ENCODE measurements at places on chromosomes 7 and 10.

DNA sequence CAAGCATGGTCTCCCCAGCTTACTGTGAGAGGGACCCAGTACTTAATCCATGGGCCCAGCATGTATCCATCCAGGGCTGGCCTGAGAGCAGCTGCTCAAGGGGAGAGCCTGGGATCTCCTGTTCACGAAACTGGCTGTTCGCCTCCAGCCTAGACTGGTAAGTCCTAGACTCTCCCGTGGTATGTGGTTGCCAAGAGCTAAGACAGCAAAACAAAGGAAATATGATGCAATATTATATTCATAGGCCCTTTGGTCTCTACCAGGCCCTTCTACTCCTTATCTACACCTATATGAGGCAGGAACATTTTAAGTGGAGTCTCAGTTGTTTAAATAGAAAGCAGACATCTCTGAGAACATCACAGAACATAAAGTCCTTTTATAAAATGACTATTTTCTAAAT lies 28.9 kb upstream of the STK17A start:
- DNase-seq: no peak

- no peak for DNase-seq
Measured at GRCh38 chr7:135957627-135958026, 19.5 kb downstream of the MTPN start.

- DNase-seq: no peak
Measured at GRCh38 chr7:12031638-12032037, 179.5 kb upstream of the TMEM106B start.

- no peak for DNase-seq
Measured at GRCh38 chr10:119831656-119832055, 41.0 kb downstream of the MCMBP start.

DNA sequence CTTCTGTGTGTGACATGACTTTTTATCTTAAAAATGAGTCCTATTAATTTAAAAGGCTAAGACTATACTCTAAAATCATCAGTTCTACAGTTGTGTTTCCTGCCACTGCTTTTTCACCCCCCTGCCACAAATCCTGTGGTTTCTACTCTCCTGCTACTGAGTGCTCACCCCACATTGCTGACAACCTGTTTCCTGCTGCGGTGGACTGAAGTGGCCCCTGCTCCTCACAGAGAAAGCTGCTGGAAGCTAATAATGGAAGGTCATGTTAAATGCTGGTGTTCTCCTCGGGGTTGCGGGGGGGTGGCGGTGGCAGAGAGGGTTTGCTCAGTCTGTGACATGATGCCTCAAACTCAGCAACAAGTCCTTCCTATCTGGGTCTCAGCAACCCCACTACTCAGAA lies 113.2 kb upstream of the INHBA start:
- DNase-seq: no peak

DNA sequence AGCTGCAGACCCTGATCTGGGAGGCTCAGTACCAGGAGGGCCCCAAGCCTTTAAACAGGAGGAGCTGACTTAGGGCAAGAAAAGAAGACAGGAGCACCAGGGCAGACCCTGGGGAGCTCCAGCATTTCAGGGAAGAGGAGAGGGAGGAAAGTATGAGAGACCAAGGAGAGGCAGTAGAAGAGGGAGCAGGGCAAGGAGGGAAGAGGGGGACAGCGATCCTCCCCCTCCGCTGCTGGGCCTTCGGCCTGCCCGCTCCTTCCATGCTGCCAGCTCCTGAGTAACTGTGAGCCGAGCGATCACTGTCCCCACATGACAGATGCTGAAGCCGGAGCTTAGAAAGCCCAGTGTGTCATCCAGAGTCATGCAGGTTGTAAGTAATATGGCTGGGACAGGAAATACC lies 65.9 kb downstream of the ALOX5 start:
- DNase-seq: no peak

GRCh38 chr10:23493711-23494110 lies 54.8 kb downstream of the OTUD1 start:
- DNase-seq: no peak

- DNase-seq: no peak
Measured at GRCh38 chr7:132614428-132615318, 38.4 kb upstream of the PLXNA4 start.

- DNase-seq: no peak
Measured at GRCh38 chr7:34247468-34247867, 342.1 kb downstream of the BMPER start.

GRCh38 chr10:44961230-44961571 lies 1.6 kb downstream of the RASSF4 start:
- DNase-seq: no peak

- DNase-seq: no peak
Measured at GRCh38 chr7:6628045-6628444, 9.1 kb upstream of the ZNF316 start.

GRCh38 chr10:17206210-17206709 lies 4.8 kb upstream of the TRDMT1 start:
- DNase-seq: no peak

DNA sequence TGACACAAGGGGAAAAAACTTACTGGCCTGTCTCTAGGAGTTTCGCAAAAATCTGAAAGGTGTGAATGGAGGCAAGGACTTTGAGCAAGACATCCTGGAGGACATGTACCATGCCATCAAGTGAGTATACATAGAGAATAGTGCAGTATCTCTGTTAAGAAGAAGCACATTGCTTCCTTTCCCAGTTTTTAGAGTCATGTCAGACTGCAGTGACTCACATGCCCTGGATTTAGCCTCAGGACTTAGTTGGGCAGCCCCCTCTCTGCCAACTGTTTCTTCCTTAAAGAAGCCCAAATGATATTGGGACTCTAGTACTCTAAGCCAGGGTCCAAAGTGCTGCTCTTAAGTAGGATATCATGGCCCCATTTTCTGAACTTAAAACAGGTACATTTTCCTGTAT lies 28.1 kb upstream of the NFKB2 start:
- DNase-seq: no peak

- no peak for DNase-seq
Measured at GRCh38 chr10:43375401-43376020, 4.1 kb downstream of the FXYD4 start.

- DNase-seq: peak; percentile 59
Measured at GRCh38 chr10:97321032-97321803, 2.1 kb downstream of the FRAT1 start.

GRCh38 chr10:43264965-43265798 lies 1.7 kb downstream of the RASGEF1A start:
- no peak for DNase-seq

DNA sequence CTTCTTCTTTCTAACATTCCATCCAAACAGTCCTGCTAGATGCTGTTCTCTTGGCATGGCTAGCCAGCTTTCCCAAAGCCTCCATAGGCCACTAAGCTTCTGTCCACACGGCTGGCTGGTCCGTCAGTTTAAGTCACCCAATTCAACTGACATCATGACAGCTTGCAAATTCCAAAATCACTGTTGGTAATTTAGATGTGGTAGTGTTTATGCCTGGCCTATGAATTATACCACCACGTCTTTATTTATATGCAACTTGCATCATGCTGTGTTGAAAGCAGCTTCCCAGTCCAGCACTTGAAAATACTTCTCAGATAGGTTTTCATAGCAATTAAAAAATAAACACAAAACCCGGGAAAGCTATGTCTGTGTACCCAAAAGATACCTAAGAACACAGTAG lies 2.2 kb upstream of the VIM start:
- no peak for DNase-seq

DNA sequence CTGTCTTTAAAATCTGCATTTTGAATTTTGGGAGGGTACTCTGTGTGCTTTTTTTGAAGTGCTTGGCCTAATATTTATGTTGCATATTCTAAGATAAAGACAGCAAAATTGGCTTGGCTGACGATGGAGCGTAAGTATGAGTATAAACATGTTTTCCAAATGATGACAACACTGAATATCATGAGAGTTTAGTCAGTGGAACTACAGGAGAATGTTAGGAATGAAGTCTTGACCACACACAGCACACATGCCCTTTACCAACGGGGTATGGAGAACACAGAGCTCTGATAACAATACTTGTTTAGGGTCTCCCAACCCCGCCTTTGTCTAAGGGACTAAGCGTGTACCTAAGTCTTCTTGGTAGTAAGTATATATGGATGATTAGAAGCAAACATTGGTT lies 253.9 kb upstream of the FZD8 start:
- DNase-seq: no peak

DNA sequence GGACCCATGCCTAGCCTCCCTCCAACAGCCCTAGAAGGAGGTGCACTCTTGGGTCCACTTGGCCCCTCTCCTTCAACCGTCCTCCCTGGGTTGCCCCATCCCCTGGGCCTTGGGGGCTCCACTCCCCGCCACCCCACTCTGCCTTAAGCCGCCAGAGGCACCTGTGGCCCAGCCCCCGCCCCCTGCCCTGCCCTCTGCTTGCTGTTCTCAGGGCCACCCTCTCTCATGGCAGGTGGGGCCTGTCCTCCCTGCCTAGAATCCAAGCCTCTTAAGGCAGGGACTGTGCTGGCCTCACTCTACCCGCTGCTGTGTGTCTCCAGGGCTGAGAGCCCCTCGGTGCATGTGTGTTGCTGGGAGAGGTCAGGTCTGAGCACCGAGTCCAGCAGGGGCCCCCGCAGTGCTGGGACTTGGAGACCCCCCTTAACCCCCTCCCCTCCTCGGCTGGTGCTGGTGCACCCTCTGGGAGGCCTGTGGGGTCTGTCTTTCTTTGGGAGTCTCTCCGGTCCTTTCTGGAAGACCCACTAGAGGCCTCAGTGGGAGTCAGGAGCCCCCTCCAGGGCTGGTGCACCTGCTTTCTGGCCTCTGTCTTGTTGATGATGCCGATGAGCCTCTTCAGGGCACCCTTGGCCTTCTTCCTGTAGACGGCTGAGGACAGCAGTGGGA lies 43.8 kb downstream of the CFAP46 start:
- DNase-seq: no peak

GRCh38 chr7:37982423-37982822 lies 62.0 kb downstream of the EPDR1 start:
- DNase-seq: no peak

DNA sequence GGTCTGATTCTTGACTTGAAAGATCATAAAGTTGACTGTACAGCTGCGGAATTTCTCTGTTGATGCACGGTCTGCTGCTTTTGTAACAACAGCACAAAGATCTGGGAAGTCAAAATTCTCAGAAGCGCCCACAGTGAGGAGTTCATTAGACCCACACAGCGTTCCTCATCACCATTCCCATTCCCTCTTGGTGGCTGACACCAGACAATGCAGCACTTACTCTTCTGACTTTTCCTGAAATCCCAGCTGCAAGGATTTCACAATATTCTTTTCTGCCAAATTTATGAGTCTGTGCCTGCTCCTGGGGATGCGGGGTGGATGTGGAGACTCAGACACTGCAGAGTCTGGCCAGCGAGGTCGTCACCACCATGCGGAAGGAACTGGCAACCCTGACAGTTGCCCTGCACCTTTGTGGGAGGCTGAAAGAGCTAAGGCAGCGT lies 233.9 kb downstream of the FANK1 start:
- DNase-seq: no peak

GRCh38 chr10:73581918-73582317 lies 9.2 kb downstream of the USP54 start:
- DNase-seq: no peak

- no peak for DNase-seq
Measured at GRCh38 chr10:1255600-1256431, 199.6 kb downstream of the WDR37 start.

- no peak for DNase-seq
Measured at GRCh38 chr7:42893346-42894240, 18.3 kb downstream of the C7orf25 start.

- no peak for DNase-seq
Measured at GRCh38 chr10:44511601-44512000, 126.7 kb upstream of the CXCL12 start.

GRCh38 chr10:91135113-91135512 lies 85.3 kb upstream of the PCGF5 start:
- no peak for DNase-seq

- DNase-seq: peak; percentile 23
Measured at GRCh38 chr7:156820445-156821063, 72.4 kb downstream of the LMBR1 start.

GRCh38 chr10:52883996-52884871 lies 111.7 kb upstream of the MBL2 start:
- peak; percentile 68 for DNase-seq

DNA sequence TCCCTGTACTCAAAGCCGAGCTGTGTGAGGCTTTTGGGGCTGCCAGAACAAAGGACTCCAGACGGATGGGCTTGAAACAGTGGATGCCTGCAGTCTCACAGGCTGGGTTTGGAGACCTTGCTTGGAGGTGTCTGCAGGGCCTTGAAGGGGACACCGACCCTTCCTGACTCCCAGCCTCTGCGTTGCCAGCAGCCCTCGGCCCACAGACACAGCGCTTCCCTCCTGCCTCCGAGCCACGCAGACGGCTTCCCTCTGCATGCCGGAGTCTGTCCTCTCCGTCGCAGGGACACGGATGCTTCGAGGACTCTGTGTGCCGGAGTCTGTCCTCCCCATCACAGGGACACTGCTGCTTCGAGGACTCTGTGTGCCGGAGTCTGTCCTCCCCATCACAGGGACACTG lies 524.7 kb downstream of the DNAJB6 start:
- DNase-seq: no peak

GRCh38 chr7:26423436-26423835 lies 131.8 kb downstream of the SNX10 start:
- DNase-seq: no peak

DNA sequence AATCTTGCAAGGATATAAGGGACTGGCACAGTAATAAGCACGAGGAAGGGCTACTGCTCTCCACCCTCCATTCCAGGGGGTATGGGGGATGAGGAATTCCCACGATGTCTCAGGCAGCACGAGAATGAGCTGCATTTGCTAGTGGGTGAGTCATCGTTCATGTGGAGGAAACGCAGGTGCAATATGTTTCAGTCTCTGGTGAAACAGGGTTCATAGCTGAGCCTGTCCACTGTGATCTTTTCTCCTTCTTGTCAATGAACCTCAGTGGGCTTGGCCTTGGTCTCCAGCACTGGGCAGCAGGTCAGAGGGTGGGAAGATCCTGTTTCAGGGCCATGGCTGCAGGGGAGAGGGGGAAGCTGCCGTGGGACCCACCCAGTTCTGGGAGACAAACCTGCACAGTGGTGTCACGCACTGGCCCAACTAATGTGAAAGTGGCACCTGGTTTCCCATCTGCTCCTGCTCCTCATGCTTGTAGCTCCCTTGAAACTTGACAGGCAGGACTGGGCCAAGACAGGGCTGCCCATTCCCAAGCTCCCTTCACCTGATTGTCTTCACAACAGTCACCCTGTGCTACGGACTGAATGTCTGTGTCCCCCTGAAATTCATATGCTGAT lies 181.9 kb downstream of the USP6NL start:
- DNase-seq: no peak

DNA sequence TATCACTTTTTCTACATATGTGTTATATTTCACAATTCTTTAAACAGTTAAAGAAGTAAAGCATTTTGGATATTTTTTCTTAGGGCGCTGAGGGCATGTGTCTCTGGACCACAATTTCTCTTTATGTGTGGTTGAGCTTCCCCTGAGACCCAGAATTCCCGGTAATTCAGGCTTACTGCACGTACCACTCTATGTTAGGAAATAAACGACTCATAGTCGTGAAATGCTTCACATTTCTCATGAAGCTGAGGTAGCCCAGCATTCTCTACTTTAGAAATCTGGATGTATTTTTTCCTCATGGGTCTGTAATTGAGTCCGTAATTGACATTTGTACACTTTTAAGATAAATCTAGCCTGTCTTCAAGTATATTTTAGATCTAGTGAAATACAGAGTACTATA lies 170.6 kb downstream of the FZD1 start:
- no peak for DNase-seq
